Progenitor cell of endocrine pancreas (in vitro differentiated cells): ENCODE measurements at places on chromosomes 3 and 15. TPM values are rescaled to one million over a fixed set of nuclear protein-coding genes. Genes with fewer than 3 reads are reported as not detected.
A peak's percentile ranks its signal among the peaks of the same experiment; 100 is the strongest.

DNA sequence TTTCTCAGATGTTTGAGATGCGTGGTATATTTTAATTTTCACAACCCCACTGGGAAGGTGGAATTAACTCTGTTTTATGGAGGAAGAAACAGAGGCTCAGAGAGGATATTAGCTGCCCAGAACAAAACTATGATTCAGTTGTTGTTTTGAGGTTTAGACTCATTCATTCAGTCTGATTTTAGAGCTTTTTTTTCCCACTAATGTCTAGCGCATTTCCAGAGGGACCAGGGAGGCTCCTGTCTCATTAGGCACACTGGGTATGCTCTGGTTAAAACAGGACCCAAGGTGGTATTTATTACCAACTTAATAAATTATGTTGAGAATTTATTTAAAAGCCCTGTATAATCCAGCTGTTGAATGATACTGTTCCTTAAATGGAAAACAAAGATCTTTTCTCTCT, 272.0 kb upstream of the RGMA start:
- DNase-seq = no peak

GRCh38 chr3:16101295-16102186, 72.9 kb upstream of the GALNT15 start:
- DNase-seq = no peak

DNA sequence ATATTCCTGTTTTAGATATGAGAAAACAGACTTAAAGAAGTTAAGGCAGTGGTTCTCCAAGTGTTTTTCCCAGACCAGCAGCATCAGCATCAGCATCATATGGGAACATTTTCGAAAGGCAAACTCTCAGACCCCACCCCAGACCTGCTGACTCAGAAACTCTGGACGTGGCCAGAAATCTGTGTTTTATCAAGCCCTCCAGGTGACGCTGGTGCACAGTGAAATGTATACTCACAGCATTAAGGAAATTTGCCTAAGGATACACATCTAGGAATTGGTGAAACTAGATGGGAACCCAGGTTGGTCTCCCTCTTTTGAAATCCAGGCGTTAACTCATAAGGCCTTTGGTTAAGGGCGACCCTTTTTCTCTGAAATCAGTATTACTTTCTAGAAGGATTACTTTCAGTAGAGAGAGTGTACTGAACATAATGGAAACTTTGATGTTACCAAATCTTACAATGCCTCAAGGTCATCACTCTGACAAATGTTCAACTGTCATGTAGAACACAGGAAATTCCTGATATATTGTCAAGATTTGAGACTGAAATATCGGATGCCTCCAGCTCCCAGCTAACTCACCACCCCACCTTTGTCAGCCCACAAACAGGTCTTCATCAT, 910.2 kb downstream of the ROBO1 start:
- no peak for DNase-seq

- no peak for DNase-seq
Observed at GRCh38 chr3:182420741-182421140, 372.6 kb upstream of the ATP11B start.

ZNF80 gene
- not detected in 2 replicates for total RNA-seq

GRCh38 chr15:94119923-94120775, 111.2 kb upstream of the MCTP2 start:
- peak; percentile 46 for DNase-seq

GRCh38 chr3:194140520-194141414, 4.8 kb downstream of the HES1 start:
- DNase-seq = peak; percentile 28

NXPE3 gene
- total RNA-seq = 6.4 and 7.2 TPM in 2 replicates

OXTR gene
- total RNA-seq = 3.0 and 3.1 TPM in 2 replicates

GRCh38 chr3:36992806-36993325, at the start of gene EPM2AIP1:
TSS of gene EPM2AIP1 (minus strand) at chr3:36993131. CDS start at chr3:36993077, 54 bp downstream.
- peak; percentile 65 for DNase-seq
